ENCODE measurements at places on chromosomes 12 and 14. TPM values are rescaled to one million over a fixed set of nuclear protein-coding genes. Genes with fewer than 3 reads are reported as not detected.

- no peaks in the 10 kb centered on the region for H3K36me3 ChIP-seq
- H3K27me3 ChIP-seq = no peaks in the 10 kb centered on the region
- DNase-seq = no peak
- H3K27ac ChIP-seq = no peak overlapping the region
- no peak overlapping the region for H3K4me3 ChIP-seq
Measured at GRCh38 chr12:111602348-111602747, 3.2 kb upstream of the ATXN2 start.

DNA sequence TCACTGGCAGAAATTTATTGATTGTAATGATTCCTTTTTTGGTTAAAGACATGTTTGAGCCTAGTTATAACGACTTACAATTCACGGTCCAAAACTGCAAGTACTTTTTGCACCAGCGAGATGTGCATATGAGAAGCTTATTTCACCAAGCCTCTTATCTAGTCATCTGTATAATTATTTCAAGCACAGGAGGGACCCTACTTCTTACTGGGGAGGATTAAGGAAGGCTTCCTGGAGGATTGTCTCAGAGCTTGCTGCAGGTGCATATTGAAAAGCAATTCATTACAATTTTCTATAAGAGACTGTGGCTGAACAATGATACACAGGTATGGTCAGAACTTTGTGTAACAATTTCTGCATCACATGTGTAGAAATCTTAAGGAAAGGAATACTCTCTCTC lies 152.9 kb downstream of the CAND1 start:
- no peaks in the 10 kb centered on the region for H3K4me1 ChIP-seq
- H3K36me3 ChIP-seq = no peaks in the 10 kb centered on the region
- H3K27ac ChIP-seq = no peak overlapping the region

- H3K27ac ChIP-seq = no peak overlapping the region
- DNase-seq = no peak
- peaks cover 78% of the 10 kb centered on the region for H3K36me3 ChIP-seq
- H3K4me3 ChIP-seq = no peak overlapping the region
Measured at GRCh38 chr14:102080183-102081080, 6.4 kb downstream of the HSP90AA1 start.

DNA sequence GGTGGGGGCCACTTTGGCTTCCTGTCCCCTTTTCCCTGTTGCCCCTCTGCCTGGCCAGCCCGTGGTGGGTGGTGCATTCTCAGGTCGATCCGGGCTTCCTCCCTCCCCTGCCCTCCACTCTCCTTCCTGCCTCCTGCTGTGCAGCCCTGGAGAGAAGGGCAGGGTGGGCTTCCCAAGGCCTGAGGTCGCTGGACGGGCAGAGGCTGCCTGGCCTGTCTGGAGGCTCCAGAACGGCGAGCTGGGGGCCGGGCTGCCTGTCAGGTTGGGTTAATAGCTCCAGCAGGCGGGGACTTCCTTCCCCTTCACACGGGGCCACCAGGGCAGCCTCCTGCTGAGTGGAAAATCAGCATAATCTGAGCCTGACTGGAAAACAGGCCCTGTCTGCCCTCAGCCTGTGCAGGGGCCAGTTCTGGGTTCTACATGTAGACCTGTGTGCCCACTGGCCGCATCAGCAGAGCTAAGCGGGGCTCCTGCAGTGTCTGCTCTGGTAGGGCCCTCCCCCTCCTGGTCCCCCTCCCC lies 11.3 kb downstream of the KIF26A start:
- H3K4me1 ChIP-seq = no peaks in the 10 kb centered on the region
- DNase-seq = no peak
- H3K27ac ChIP-seq = no peak overlapping the region
- H3K36me3 ChIP-seq = no peaks in the 10 kb centered on the region
- H3K27me3 ChIP-seq = peaks cover 20% of the 10 kb centered on the region

DNA sequence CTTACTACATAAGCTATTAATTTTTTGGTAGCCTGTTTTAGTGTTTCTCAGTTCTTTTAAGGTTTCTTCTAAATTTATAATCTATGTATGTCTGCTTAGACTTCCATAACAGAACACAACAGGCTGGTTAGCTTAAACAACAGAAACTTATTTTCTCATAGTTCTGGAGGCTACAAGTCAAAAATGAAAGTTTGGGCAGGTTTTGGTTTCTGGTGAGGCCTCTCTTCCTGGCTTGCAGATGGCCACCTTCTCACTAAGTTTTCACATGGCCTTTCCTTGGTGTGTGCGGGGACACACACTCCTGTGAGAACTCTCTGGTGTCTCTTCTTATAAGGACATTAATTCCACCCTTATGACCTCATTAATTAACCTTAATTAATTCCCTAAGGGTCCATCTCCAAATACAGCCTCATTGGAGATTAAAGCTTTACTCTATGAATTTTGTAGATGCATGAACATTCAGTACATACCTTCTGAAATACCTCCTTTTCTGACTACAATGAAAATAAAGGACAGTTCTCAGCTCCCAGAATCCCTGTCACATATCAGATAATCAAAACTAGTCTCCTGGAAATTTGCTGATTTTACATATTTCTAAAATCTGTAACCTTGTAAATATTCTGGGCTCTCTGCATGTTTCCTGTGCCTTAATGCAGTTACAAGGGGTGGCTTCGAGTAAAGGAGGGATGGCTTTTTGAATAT lies 23.2 kb upstream of the BMAL2 start:
- no peak for DNase-seq
- no peak overlapping the region for H3K4me3 ChIP-seq
- H3K36me3 ChIP-seq = peaks cover 20% of the 10 kb centered on the region
- H3K27me3 ChIP-seq = no peaks in the 10 kb centered on the region
- no peaks in the 10 kb centered on the region for H3K4me1 ChIP-seq
- H3K27ac ChIP-seq = no peak overlapping the region

The OS9 gene
- total RNA-seq = 173 TPM

GRCh38 chr12:54006559-54007220 lies 2.1 kb upstream of the HOXC8 start:
- H3K27me3 ChIP-seq = no peaks in the 10 kb centered on the region
- H3K4me3 ChIP-seq = no peak overlapping the region
- no peak for DNase-seq
- H3K36me3 ChIP-seq = peaks cover 9% of the 10 kb centered on the region

The INHBE gene
- total RNA-seq = 2.1 TPM

The SPATS2 gene
- total RNA-seq = 21.0 TPM

DNA sequence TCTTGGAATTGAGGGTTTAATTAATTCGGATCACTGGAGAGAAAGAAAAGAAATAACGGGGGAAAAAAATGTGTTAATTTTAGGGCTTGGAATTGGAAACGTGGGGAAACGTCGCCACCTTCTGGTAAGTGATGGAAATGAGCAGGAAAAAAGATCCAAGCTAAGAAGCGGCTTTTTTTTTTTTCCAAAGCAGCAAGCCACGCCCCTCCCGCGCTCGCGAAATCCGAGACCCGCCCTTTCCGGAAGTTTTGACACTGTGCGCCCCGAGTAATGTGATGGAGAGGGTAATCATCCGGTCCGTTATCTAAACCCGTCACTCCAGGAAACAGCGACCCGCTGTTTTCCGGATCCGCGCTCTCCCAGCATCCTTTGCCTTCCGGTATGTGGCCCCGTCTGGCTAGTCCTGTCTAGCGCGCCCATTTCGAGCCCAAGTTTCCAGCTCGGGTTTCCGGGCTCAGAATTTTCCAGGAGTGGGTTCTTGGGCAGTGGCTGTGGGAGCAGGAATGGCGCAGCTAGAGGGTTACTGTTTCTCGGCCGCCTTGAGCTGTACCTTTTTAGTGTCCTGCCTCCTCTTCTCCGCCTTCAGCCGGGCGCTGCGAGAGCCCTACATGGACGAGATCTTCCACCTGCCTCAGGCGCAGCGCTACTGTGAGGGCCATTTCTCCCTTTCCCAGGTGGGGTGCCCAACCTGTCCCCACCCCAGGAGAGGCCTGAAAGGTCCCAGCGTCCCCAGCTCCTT lies at the start of gene ALG10B:
ALG10B (plus strand) TSS at position 384 of the 739 bp plus-strand sequence; CDS start at position 504, 120 bp downstream.
- H3K27ac ChIP-seq = peak within 1 kb of the TSS; percentile 87
- H3K4me3 ChIP-seq = peak within 1 kb of the TSS; percentile 98
- peak; percentile 98 for DNase-seq
- H3K4me1 ChIP-seq = peaks cover 11% of the 10 kb centered on the region
- H3K36me3 ChIP-seq = no peaks in the 10 kb centered on the region
- H3K27me3 ChIP-seq = no peaks in the 10 kb centered on the region

The MMAB gene
- 59.2 TPM for total RNA-seq

The ST8SIA1 gene
- total RNA-seq = 4.7 TPM

The CCDC91 gene
- total RNA-seq = 35.9 TPM

Data from MCF 10A (cell line).